Activated CD4-positive, alpha-beta T cell treated with anti-CD3 and anti-CD28 coated beads, Interleukin-2, amount 10 ng/mL, durations not matched to agents 7 days and 5 days (primary cell): ENCODE measurements at places on chromosomes 11 and 22.

- no peak for DNase-seq
These were observed 10.3 kb downstream of the MRGPRG start for GRCh38 chr11:3208272-3208671.

DNA sequence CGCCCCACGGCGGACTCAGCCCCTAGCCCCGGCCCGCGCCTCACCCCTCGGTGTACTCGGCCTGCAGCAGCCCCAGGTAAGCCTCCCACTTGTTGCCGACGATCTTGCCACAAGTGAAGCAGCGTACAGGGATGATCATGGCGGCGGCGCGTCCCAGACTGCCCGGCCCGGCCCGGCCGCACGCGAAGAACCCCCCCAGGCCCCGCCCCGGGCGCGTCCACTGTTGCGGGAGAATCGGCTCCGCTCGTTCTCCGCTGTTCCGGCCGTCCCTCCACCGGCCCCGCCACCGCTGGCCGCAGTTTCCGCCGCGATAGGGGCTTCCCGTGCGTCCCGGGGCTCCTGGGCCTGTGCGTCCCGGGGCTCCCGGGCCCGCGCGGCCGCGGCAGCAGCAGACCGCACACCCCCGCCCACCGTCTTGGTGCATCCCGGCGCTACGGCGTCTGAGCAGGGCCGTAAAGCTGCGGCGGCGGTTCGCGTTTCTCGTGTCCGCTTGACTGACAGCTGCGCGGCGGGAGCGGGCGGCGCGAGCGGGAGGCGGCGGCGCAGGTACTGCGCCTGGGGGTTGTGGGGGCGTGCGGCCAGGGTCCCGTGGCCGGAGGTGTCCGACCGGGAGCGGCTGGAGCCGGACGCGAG, at the start of the genes POLR2L and TSPAN4:
Gene POLR2L, minus strand, starts transcription at position 160 of the 633 bp plus-strand sequence. Its CDS starts 21 bp downstream, at position 139.
Gene TSPAN4, plus strand, starts transcription at position 483 of the 633 bp plus-strand sequence. CDS start 7,453 bp downstream, outside the sequence.
- DNase-seq, result peak; percentile 87

DNA sequence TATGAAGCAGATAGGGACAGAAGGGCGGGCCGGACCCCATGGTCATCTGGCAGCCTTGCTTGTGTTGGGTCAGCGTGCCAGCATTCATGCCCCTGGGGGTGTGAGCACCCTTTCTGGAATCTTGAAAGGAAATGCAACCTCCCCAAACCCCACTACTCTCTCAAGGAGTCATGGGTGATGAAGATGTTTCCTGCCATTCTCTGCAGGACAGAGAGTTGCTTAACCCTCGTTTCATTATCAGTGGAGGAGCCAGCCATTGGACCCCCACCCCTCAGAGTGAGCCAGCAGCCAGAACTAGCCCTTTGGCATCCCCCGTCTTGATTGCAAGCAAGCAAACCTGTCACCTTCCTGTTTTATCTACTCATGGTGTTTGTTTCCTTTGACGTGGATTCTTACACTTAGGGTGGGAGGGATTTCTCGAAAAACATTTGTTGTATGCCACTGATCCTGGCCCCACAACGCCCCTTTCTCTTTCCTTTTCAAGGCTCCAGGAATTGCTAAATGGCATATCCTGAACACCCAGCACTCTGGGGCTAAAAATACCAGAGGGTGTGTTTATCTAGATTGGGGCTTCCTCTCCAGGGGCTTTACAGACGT, 258.3 kb downstream of the ETS1 start:
- DNase-seq, result peak; percentile 42

DNA sequence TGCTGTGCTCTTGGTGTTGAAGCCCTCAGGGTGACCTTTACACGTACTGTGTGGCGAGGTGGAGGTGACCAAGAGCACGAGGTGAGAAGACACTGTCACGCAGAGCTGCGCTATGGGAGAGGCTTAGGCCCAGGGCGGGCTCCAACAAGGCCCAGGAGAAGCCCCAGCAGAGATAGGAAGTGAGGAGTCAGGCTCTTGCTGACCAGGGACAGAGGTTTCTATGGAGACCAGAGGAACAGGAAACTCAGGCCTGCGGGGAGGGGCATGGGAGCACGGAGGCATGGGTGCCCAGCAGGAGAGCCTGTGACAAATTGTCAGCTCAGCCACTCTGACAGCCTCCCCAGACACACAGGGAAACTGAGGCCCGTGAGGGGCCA, 15.8 kb downstream of the DGKZ start:
- no peak for DNase-seq

DNA sequence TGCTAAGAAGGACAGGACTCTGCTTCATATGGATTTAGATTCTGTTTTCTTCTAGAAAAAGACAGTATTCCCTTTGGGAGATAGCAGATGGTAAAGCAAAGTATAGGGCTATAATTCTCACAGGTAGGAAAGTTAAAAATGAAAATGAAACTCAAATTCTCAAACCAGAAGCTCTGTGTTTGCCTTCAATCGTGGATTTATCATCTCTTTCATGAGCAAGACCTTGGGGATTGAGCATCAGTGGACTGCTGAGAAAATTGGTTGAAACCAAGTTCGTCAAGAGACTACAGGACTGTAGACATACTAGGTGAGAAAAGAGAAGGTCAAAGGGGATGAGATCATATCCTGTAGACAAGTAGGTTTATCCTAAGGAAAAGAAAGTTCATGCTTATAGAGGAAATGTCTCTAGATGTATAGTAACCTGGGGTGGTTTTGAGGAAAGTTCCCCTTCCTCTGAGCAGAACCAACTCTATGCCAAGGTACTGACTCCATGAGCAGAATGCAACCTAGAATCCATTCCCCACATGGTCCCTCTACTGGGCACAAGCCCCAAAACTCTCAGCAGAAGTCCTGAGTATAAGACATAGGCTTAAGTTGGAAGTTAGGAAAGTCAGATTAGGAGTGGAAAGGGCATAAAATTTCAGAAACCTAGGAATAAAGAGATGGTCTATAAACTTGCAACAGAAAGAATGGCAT, 46.5 kb downstream of the SLC5A12 start:
- no peak for DNase-seq

DNA sequence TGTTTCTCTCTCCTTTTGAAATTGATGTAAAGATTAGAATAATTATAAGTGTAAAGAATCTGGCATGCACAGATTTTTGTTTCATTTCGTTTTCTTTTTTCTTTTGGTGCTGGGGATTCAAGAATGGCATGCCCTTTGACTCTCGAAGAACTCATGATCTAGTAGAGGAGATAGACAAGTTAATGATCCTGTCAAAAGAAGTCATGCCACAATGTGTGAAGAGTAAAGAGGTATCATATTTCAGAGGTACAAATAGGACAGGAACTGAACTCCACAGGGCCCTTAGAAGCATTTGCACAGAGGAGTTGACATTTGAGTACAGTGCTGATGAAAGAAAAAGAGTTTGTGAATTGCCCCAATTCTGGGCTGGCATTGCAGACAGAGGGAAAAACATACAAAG, 708.0 kb upstream of the ARHGAP42 start:
- no peak for DNase-seq

DNA sequence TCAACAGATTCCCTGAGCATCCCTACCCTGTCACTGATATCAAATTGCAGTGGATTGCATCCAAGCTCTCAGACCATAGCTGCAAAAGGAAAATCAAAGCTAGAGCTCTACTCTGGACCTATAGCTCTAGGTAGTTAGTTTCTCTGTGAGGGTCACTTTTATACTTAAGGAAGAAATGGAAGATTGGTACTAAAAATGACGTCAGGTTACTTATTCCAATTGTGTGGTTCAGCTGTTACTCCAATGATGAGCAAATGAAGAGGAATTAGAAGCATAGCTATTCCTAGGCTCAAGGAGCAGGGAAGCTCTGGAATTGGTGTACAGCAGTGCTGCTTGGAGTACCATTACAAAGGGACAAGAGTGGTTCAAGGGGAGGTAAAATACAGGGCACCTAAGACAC, 36.4 kb upstream of the GLYATL1 start:
- DNase-seq, result no peak

DNA sequence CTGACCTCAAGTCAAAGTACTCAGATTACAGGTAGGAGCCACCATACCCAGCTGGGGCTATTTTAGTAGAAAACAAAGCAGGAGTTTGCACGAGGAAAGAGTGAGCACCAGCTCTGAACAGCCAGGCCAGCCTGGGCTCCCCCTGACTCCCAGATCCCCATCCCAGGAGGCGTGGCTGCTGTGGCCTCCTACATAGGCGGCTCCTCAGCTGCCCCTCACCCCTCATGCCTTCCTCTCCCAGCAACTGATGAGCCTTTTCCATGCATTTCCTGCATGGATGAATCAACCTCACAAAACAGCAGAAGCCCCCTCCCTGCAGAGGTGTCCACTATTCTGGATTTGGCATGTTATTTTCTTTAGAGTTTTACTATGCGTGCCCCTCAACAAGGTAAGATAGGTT, 10.5 kb upstream of the FLRT1 start:
- DNase-seq, result no peak

- no peak for DNase-seq
These were observed 11.4 kb upstream of the ADSL start for GRCh38 chr22:40334899-40335298.

- no peak for DNase-seq
These were observed 23.2 kb downstream of the ISX start for GRCh38 chr22:35089139-35089538.

DNA sequence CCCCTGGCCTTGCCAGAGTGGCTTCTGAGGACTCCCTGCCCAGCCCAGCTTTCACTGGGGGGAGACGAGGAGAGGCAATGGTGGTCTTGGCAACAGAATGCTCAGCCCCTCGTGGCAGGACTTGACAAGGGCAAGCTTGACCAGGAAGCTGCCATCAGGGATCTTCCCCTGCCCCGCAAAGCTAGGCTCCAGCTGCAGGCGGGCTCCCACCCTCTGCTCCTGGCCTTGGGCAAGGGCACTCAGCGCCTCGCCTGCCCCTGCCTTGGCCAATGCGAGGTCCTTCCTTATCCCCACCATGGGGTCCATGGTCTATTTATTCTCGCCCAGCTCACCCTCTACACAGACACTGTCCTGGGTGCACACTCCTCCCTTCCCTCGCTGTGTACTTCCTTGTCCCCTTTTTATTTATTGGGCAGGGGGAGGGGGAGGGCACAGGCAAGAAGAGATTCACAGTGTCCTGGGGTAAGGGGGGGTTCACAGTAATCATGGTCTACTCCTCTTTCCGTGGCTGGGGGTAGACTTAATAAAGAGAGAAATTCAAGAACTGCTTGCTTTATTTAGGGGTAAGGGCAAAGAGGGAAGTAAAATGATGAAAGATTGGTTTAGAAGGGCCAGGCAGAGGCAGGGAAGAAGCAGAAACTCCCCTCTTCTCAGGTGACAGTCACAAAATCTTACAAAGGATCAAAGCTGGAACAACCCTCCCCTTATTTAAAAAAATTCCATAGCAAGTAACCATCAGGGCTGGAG, 1.6 kb downstream of the GPHA2 start:
- no peak for DNase-seq

- DNase-seq, result no peak
These were observed 1.6 kb downstream of the TCP11L1 start for GRCh38 chr11:33040862-33041453.
